Stimulated activated CD8-positive, alpha-beta memory T cell treated with anti-CD3 and anti-CD28 coated beads, Interleukin-12 subunit alpha, Interleukin-12 subunit beta, amount 100 ng/mL, for 4 hours (primary cell): ENCODE measurements at places on chromosomes 11 and 22.

DNA sequence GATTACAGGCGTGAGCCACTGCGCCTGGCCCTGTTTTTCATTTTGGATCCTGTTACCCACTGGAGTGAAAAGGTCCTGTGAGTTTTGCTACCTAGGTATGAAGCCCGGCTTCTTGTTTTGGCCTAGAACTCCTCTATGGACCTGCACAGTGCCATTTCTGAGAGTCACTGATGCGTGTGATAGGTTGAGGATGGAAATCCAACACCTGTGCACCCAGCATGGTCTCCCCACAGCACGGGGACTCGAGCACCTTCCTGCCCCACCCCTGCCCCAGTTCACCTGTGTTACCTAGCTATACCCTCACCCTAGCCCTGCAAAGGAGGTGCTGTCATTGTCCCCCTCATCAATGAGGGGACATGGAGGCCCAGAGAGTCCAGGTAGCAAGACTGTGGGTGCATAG, 5.1 kb downstream of the FBLN1 start:
- no peak for DNase-seq

GRCh38 chr11:5291207-5291838, 10.4 kb downstream of the OR51B4 start:
- DNase-seq: no peak

GRCh38 chr11:15761235-15761634, 595.1 kb downstream of the SOX6 start:
- DNase-seq: no peak

GRCh38 chr22:43860831-43861230, 1.5 kb downstream of the SULT4A1 start:
- DNase-seq: no peak

- DNase-seq: no peak
These were observed 268.7 kb upstream of the CCDC90B start for GRCh38 chr11:83554876-83555275.

GRCh38 chr11:96781082-96781481, 391.3 kb downstream of the JRKL start:
- DNase-seq: no peak

DNA sequence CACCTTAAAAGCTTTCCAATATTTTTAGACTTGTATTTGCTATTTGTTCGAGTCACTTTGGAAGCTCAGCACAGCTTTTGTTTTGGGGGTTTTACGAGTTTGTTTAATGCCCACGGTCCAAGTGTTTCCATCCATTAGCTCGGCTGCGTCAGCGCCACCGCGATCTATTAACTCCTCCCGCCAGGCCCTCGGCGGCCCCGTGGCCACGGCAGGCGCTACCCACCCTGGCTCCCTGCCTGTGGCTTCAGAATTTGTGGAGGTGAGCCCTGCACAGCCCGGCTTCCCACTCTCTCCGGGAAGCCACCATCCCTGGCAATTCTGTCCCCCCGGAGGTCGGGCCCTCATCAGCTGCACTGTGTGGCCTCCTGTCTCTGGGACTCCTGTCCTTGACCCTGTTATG, 648.5 kb downstream of the BRD1 start:
- DNase-seq: no peak

DNA sequence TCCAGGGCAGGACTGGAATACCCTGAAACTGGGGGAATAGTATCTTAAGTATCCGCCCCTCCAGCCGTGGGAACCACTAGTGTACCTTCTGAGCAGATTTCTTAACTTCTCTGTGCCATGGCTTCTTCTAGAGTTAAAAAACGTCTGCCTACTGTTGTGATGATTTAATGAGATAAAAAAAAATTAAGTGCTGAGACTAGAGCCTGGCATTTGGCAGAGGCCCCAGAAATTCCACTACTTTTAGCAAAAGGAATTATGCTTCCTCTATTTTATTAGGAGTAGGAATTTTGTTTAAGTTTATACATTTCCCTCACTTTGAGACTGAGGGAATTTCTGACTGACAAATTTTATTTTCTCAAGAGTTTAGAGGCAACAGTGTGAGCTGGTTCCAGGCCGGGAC, 371.2 kb upstream of the B3GAT1 start:
- no peak for DNase-seq

- no peak for DNase-seq
These were observed 3.8 kb downstream of the SLC7A4 start for GRCh38 chr22:21028277-21029251.

DNA sequence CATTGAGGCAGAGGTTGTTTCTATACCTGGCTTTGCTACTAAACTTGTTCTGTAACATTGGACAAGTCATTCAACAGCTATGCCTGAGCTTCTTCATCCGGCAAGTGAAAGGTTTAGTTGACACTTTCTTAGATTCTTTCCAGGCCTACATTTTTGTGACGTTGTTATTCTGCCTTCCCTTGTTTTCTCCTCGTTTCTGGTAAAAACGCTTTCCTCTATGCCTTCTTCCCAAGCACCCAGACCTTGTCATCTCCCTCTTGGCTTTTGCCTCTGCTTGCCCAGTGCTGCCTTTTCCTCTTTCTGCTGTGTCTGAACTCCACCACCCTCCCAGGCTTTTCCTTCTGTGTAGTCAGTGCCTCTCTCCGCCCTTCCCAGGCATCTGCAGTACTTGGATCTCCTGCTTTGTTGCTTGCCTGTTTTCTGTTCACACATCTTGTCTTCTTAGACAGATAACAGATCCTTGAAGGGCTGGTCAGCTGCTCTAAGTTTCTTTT, 1.4 kb upstream of the AMOTL1 start:
- DNase-seq: no peak

DNA sequence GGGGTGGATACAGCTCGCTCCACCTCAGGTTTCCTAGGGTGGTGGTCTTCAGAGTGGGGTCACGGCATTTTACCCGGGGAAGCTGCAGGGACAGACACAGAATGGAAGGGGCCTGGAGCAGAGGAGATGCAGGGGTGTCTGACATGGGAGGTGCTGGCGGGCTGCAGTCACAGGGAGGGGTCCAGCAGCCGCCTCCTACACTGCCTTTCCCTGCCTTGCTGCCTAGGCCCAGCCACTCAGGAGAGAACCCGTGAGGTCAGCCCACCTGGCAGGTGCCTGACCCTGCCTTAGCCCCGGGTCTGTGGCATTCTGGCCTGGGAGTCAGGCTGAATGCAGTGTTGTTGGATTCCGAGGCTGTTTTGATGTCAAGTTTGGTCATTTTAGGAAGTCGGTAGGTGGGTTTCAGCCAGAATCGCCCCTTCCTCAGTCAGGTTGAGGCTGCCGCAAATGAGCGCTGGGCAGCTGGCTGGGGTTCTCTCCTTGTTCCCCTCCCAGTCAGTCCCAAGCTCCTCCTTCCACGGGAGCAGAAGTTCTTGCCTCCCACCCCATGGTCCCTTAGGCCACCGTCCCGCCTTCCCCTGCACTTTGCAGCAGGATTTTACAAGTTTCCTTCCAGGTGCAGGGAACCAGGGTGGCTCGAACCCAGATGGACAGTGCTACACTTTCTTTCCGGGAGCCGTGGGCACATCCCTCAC, 294.5 kb downstream of the TBC1D22A start:
- no peak for DNase-seq

DNA sequence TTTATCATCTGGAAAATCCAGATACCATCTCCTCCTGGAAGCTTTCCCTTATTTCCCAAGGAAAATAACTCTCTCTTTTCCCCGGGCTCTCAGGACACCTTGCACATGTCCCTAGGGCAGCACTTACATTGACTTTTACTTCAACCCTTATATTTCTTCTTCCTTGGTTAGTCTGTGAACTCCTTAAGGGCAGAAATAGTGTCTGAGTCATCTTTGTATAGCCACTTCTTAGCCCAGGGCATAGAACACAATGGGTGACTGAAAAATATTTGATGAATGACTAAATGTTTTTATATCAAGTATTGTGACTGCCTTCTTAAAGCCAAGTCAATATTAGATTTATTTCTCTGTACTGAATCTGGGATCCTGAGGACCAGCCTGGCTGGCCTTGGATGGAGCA, 45.4 kb upstream of the MYOD1 start:
- DNase-seq: no peak

- DNase-seq: no peak
These were observed 117.8 kb downstream of the NAT10 start for GRCh38 chr11:34223021-34223813.

GRCh38 chr22:19626666-19627065, 87.6 kb upstream of the SEPTIN5 start:
- DNase-seq: no peak
